ENCODE measurements at places on chromosomes 1 and 21.

DNA sequence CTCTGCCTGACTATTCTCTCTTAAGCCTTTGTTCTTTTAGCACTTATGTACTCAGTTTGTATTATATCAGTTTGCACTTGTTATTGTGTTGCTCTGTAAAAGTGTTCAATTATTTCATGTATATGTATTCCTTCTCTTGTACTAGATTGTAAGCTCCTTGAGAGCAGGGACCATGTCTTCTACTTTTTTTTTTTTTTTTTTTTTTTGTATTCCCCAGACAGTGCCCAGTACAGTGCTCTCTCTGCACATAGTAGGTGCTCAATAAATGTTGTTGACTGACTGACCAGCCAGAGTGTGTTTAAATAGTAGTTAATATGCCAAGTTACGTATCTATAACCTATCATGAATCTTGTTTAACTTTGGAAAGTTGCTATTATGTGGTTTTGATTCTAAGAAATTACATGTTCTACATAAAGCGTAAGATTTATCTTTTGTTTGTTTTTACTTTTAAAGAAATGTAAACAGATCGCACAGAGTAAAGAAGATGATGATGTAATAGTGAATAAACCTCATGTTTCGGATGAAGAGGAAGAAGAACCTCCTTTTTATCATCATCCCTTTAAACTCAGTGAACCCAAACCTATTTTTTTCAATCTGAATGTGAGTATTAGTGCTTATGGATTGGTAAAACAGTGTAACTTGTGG lies 16.1 kb downstream of the SON start:
- no peak for DNase-seq

- no peak for DNase-seq
These were observed 53.8 kb downstream of the PLA2G4A start for GRCh38 chr1:186882372-186883134.

- no peak for DNase-seq
These were observed 10.0 kb upstream of the RPE65 start for GRCh38 chr1:68459796-68460195.

DNA sequence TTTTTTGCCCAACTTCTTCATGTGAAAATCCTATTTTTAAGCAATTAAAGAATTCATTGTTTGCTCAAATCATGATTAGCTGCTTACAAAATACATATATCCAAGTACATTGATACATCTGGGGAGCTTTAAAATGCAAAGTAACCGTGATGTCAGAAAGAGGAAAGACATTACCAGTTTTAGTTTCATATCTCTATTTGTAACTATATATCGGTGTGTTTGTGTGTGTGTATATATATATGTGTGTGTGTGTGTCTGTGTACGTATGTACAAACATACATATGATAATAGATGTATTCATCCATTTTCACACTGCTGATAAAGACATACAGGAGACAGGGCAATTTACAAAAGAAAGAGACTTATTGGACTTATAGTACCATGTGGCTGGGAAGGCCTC lies 310.1 kb downstream of the DPYD start:
- no peak for DNase-seq

GRCh38 chr1:86739648-86740509 lies 35.5 kb downstream of the SH3GLB1 start:
- DNase-seq = peak; percentile 21

GRCh38 chr1:57858740-57859139 lies 434.9 kb upstream of the DAB1 start:
- no peak for DNase-seq

GRCh38 chr1:108107658-108108057 lies 92.5 kb downstream of the SLC25A24 start:
- DNase-seq = peak; percentile 29

GRCh38 chr1:218049641-218050040 lies 235.5 kb upstream of the RRP15 start:
- no peak for DNase-seq

- peak; percentile 42 for DNase-seq
These were observed 126.7 kb upstream of the CSF3R start for GRCh38 chr1:36609241-36610027.

- no peak for DNase-seq
These were observed 185.0 kb downstream of the RGS7 start for GRCh38 chr1:241171991-241172390.

- no peak for DNase-seq
These were observed 43.9 kb upstream of the CNN3 start for GRCh38 chr1:94970783-94971182.

- no peak for DNase-seq
These were observed 52.7 kb upstream of the ADARB1 start for GRCh38 chr21:45021428-45022347.

- peak; percentile 8 for DNase-seq
These were observed 114.2 kb upstream of the IPO9 start for GRCh38 chr1:201714542-201715329.

DNA sequence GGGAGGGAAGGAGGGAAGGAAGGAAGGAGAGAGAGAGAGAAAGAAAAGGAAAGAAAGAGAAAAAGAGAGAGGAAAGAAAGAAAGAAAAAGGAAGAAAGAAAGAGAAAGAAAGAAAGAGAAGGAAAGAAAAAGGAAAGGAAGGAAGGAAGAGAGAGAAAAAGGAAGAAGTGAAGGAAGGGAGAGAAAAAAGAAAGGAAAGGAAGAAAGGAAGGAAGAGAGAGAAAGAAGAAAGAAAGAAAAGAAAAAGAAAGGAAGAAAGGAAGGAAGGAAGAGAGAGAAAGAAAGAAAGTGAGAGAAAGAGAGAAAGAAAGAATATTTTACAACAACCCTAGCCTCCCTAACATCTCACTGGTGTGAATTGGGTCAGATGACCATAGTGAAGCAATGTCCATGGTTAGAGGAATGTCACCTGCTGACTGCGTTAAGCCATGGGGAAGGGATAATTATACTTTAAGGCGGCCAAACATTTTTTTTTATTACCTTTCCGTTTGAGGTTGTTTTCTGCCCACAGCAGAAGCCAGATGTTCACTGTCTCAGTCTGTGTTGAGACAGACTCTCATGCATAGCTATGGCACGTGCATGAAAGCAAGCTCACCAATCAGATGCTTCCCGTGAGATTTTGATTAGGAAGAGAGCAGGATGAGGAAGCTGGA lies 76.4 kb downstream of the SNRPE start:
- DNase-seq = no peak

DNA sequence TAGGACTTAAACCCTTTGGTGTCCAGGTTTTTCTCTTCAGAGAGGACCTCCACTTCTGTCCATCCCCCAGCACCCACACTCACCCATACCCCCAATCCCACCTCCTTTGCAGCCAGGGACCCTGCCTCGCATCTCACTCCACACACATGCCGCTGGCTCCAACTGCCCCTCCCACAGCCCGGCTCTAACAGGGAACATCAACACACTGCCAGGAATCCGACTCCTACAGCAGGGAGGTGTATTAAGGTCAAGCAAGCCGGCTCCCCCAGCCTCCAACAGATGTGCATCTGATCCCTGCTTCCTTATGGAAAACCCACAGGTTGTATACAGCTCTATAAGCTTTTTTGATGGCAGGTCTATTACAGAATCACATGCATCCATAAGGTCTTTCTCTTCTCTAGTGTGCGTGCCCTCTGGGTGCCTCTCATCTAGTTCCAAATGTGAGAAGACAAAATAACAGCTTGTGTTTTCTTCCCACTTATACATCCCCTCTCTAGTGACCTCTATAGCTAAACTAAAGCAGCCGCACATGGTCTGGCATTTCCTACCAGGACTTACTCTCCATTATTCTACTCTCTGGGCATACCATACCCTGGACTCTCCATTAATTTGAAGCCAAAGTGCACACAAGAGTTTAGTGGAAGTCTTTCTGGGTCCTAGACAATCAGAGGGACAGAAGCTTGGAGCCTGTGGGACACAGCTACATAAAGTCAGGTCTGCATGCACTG lies 16.3 kb downstream of the PIK3C2B start:
- no peak for DNase-seq

GRCh38 chr1:98078596-98078995 lies 157.8 kb upstream of the DPYD start:
- DNase-seq = no peak

- no peak for DNase-seq
These were observed 33.6 kb downstream of the GNAI3 start for GRCh38 chr1:109582021-109582420.

DNA sequence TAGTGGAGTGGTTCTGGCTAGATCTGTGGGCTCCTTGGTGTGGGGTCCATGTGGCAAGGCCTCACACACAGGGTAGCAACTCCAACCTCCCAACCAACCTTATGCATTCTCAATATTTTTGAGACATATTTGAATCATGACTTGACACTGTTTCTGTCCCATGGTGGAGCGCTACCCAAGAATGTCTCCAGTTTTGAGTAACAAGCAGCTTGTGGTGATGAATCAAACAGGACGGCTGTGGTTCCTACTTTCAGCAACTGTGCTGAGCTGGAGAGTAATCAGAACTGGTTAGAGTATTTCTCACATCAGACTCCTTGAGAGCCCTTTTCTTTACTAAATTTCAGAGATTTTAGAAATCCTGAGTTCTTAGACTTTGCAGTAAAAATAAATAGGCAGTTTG lies 3.1 kb downstream of the LCE3D start:
- DNase-seq = no peak

DNA sequence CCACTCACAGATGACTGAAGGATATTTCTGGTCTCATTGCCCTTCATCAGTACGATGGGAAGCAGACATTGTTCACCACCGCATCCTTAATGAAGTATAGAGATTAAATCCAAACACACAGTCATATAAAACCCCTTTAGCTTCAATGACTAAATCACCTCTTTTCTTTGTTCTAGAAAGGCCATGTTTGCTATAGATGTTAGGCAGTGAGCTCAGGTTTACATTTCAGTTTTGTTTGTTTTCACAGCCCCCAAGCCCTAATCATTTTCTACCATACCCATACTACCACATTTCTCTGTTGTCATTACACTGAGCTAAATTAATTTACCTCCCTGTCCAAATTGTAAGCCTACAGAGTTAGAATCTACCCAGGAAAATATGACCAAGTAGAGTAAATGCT lies 385.1 kb downstream of the NTNG1 start:
- DNase-seq = no peak

GRCh38 chr1:217881131-217881543 lies 250.0 kb downstream of the SPATA17 start:
- DNase-seq = no peak

DNA sequence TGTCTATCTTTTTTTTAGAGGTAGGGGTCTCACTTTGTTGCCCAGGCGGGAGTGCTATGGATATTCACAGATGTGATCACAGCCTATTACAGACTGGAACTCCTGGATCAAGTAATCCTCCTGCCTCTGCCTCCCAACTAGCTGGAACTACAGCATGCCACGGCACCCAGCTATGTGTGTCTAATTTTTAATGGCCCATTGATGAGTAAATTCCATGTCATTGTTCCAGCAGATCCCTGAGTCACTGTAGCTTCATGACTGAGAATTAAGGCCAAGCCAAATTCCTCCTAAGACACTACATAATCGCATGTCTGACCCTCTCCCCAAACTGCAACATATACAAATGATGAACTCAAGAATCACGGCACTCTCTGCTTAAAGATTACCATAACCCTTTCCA lies 84.2 kb upstream of the RGS2 start:
- no peak for DNase-seq

DNA sequence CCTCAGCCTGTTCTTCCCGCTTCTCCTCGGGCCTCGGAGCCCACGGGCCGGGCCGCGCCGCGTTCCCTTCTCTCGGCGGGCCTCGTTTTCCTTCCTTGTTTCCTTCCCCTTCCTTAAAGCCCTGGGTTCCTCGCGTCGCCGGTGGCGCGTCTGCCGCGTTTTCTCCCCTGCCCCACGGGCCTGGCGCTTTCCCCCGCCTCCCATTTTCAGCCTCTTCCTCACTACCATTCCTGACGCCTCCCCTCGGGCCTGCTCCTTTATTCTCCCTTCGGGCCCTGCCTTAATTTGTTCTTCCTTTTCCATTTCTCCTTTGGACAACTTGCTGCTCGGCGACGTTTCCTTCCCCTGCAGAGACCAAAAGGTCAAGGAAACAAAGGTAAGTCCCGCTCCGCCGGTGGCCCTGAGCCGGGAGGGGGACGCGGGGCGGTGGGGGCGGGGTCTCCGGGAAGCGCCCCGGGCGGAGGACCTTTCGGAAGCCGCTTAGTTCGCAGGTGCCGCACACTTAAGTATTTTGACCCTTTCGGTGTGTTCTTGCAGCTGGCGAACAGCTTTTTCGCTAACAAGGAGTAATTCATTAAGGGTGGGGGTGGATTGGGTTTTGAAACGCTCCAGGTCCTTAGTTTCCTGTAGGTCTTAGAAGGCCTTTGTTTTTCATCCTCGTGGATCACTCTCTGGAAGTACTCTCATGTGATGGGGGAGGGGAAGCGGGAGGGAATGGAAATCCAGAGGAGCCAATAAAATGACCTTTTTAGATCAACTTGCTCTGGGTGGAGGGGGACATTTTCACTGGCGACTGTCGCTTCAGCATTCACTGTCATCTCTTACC lies 780 bp downstream of the YTHDF2 start:
- peak; percentile 57 for DNase-seq

GRCh38 chr21:31898933-31899630 lies 26.3 kb downstream of the HUNK start:
- no peak for DNase-seq

DNA sequence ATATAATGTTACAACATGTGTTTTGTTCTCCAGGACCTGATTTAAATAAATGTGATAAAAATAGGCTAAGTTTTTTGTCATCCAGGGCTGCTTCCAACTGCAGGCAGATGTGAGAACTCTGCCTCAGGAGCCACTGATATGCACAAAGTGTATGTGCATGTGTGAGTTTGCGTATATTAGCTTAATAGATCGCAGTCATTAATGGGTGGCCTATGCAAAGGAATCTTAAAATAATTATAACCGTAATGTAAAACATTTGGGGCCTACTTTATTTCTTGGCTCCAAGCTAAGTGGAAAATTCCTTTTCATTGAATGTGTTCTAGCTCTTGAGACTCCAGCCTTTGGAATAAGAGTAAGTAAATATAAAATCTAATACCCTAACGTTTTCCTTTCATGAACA lies 16.8 kb downstream of the DHX9 start:
- DNase-seq = no peak

- DNase-seq = no peak
These were observed 74.7 kb downstream of the DISC1 start for GRCh38 chr1:231701306-231701705.

DNA sequence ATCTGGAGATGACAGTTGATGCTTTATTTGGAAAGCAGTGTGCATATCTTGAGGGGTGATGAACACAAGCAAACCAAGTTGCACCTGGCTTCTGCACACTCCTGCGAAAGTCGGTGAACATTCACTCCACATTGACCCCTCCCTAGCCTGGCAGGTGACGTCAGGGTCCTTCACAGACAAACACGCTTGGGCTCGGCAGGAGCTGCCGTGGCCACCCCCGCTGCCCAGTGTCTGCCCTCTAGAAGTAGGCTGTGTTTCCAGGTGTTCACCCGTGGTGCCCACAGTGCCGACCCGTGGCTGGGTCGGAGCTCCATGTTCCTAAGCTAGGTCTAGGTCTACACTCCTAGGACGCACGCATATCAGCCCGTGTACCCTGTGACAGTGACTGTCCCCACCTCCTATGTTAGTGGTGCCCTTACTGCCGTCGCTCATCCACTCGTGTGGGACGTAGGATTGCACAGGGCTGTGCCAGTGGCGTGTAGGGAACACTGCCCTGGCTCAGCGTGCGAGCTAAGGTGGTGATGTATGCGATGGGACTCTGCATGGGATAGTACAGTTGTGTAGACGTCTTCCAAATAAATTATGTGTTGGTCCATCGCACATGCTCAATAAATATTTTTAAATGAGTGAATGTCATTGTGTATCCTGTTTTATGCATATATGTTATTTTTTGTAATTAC lies 29.0 kb downstream of the PRMT2 start:
- no peak for DNase-seq
